ENCODE measurements at places on chromosomes 1 and 21.

- DNase-seq, result peak; percentile 45
Observed at GRCh38 chr1:27873671-27874384, 1.5 kb downstream of the THEMIS2 start.

- no peak for DNase-seq
Observed at GRCh38 chr1:91631718-91632330, 131.2 kb downstream of the CDC7 start.

GRCh38 chr1:238491265-238491664 lies 600.5 kb upstream of the ZP4 start:
- DNase-seq, result no peak

DNA sequence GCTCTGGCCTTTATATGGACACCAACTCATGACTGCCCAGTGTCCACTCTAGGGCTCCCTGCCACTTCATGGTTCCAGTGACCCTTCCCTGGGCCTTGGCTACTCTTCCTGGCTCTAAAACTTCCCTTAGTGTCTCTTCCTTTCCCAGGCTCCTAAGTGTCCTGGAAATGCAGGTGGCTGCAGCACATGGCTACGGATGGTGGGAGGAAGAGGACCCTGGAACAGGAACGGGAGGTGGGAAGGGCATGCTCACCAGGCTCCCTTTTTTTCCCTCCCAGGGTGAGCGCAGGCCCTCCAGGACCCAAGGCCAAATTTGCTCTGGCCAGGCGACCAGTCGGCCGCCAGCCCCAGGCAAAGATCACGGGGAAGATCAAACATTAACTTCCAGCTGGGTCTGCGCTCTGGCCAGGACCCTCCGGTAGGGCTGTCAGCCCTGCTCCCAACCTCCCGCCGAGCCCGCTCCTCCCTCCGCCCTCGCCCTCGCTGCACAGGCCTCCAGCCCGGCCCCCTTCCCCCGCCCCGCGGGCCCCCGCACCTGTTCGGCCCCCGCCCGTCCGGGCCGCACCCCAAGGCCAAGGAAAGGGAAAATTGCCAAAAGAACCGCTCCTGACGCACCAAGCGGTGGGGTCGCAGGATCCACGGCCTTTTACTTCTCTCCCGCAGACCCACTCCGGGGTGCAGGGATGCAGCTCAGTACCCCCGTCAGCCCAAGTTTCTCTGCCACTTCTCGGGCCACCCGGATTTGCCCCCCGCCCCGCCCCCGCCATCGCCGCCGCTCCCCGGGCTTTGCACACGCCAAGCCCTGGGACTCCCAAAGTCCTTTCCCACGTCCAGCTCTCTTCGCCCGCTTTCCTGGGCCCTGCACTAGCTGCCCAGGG lies 894 bp downstream of the TCEA3 start:
- DNase-seq, result no peak

GRCh38 chr21:14926186-14926585 lies 138.6 kb downstream of the NRIP1 start:
- DNase-seq, result no peak

GRCh38 chr21:45839274-45839673 lies 142.3 kb upstream of the COL6A1 start:
- no peak for DNase-seq

Data from erythroblast (primary cell).